Anterior cingulate cortex (tissue), 58 donors: ENCODE measurements at places on chromosomes 7 and 10.

DNA sequence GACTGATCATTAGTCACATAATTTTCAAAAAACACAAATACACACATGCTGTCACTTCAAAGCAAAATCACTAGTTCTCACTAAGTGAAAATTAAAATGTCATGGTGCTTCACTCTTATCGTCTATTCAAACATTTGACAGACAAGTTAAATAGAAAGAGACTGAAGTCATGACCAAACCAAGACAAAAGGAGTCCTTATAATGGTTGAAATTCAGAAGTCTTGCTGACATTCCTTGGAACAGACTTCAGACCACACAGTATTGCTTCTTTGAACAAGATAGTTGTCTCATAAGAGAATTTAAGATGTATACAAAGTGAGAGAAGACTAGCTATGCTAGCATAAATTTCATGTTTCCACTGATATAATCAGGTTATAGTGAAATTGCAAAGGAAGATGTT, 119.5 kb downstream of the SEMA3D start:
- DNase-seq, result no peak

DNA sequence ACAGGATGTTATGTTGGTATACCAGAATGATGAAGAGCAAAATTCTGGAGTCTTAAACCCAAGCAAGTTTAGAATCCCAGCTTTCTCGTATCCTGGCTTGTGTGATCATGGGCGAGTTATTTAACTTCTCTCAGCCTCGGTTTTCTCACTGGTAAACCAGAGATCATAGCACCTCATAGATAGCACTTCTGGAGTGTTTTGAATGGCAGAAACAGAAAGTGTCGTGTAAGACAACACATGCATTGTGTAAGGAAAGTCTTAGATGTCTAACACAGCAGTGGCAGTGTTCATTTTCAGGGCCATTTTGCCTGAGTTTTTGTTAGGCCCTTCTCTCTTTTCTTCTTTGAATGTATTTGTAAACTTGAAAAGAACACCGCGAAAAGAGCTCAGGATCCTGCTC, 465.1 kb downstream of the AUTS2 start:
- DNase-seq, result no peak

DNA sequence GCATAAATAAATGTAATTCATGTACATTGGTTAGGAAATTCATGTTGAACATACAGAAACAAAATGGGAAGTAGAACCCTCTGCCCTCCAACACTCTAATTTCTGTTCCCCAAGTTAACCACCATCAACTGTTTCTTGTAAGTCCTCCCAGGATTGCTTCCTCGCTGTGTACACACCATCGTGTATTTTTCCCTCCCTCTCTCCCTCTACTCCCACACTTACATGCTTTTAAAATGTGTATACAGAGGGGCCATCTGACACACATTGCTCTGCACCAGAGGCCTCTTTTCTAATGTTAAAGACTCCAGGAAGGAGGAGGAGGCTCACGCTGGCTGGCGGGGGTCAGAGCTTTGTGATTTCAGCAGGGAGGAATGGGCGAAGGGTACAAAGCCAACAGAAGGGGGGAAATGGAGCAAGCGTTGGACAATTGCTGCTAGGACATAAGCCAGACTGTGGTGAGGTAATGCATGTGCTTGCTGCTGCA, 1.9 kb upstream of the EPHA1 start:
- no peak for DNase-seq

DNA sequence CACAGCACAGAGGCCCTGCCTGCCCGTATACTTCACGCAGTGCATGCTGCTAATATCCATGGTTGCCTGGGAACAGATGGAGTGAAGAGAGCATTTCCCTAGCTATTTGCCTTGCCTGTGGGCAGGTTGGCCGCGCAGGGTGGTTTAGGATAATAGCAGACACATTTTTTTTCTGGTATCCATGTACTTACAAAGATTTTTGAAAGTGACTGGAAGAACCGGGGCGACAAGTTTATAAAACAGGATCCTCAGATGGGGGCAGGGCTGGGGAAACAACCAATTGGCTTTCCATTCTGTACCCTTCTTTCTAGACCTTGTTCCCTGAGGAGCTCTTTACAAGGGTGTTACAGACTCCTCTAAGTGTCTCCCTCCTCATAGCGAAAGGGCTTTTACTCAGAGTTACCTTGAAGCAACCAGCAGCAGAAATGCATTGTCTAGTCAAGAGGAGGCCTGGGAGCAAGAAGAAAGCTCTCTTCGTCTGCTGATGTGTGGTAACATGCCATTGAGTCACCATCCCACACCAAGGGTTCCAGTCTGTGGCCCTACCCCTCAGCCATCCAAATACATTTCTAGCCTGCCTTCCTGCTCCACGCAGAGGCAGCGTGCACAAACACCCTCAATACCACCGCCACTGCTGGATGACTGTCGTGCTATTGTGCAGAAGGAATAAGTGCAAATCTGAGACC, 31.5 kb downstream of the MTURN start:
- DNase-seq, result no peak

- no peak for DNase-seq
Measured at GRCh38 chr10:80612261-80612660, 74.6 kb downstream of the SH2D4B start.

- DNase-seq, result no peak
Measured at GRCh38 chr10:31319602-31320549, 860 bp downstream of the ZEB1 start.

- no peak for DNase-seq
Measured at GRCh38 chr10:49575489-49576072, 34.5 kb upstream of the SLC18A3 start.

DNA sequence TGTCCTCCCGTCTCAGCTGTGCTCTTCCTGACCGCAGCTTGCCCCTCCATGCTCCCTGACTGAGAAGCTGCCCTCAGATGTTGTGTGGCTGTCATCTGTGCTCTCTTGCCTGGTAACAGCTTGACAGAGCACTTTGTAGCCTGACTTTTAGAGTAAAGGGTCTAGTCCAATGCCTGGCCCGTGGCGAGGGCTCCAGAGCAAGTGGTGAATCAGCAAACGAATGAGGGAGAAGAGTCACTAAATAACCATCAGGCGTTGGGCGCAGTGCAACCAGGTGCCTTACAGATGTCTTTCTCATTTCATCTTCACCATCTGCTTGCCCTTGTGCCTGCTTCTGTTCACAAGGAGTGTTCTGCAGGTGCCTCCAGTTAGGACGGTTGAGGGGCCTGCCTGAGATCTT, 45.6 kb downstream of the MKI67 start:
- DNase-seq, result no peak
